ENCODE measurements at places on chromosomes 3 and 15. TPM values are rescaled to one million over a fixed set of nuclear protein-coding genes. Genes with fewer than 3 reads are reported as not detected.
A peak's percentile ranks its signal among the peaks of the same experiment; 100 is the strongest.

DNA sequence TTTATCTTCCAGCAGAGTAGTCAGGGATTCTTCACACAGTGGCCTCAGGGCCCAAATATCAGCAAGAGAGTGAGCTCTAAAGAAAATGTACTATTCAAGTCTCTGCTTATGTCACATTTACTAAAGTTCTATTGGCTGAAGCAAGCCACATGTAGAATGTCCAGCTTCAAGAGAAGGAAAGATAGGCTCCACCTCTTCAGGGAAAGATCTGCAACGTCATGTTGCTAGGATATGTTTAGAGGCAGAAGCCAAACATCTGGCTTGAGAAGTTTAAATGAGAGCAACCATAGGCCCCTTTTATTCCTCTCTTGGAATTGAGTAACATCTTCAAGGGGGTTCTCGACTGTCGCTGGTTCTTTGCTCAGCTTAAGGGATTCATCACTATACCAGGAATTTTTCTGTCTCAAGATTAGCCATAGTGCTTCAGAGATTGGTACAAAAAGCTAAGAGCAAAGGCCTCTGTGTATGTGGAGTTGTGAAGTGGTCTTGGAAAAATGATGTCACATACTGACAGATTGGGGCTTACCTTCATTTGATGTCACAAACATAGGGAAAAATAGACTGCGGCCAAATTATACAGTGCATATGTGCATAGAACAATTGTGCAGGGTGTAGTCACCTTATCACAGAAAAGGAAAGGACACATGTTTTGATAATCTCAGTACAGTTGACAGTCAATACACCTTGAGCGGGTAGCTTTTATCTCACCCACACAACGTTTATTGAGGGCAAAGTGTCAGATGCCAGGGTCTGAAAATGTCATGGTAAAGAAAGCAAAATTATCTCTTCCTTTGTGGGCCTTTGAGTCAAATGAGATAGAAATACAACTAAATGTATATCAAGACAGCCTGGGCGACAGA is 11.3 kb upstream of the THRB start:
- DNase-seq, result no peak

GRCh38 chr3:126948980-126949535 is 33.9 kb upstream of the PLXNA1 start:
- DNase-seq, result no peak

The RETNLB gene
- total RNA-seq, result 42.1 TPM

The SCN11A gene
- total RNA-seq, result 1.7 TPM

GRCh38 chr15:52288051-52288942 is 7.3 kb downstream of the MYO5C start:
- DNase-seq, result no peak

- no peak for DNase-seq
These were observed 79.1 kb upstream of the ABI3BP start for GRCh38 chr3:101072300-101072699.

DNA sequence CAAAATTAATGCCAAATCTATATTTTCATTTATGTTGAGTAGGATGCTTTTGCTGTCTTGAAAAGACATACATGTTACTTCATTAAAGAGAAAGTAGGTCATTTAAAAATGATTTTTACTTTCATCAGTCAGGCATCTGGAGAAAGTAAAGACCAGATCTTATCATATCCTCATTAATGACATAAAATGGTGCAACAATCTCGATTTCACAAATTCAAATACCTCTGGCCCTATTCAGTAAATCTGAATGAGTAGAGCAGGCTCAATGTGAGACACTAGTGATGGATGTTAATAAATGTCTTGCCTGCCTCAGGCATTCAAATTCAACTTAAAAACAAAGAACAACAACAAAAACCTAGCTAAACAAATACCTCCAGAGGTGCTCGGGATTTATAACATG is 714.1 kb downstream of the NAALADL2 start:
- no peak for DNase-seq

The MESP1 gene
- 0.95 TPM for total RNA-seq

GRCh38 chr3:10775828-10776227 is 40.2 kb upstream of the SLC6A11 start:
- DNase-seq, result no peak

DNA sequence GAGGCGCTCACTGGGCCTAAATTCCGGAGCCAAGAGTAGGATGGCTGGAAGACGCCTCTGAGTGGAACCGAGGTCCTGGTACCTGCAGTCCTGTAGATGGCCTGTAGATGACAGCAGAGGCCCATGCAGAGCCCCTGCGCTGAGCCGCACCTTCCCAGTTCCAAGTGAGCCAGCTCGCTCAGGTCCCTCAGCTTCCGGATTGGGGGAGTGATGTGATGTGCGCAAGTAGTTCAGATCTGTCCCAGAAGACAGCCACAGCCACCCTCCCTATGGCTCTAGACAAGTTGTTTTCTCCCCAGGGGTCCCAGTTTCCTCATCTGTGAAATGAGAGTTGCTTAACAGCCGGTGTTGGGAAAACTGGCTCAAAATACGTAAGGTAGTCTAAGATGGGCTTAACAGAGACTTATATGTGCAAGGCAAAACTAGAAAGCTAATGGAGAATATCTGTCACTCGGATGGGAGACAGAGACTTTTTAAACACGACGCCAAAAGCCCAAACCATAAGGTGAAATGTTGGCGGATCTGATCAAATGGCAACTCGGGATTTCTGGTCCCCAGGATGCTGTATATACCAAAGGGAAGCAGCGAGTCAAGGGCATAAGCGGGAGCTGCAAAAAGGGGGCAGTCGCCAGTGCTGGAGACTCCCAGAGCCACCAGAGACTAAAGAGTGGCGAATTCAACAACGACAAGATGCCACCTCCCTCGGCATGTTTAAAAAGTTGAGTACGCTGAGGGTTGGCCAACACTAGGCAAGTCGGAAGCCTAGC is 765 bp upstream of the MAPKAPK3 start:
- peak; percentile 85 for DNase-seq

The ALPK3 gene
- total RNA-seq, result 0.18 TPM

DNA sequence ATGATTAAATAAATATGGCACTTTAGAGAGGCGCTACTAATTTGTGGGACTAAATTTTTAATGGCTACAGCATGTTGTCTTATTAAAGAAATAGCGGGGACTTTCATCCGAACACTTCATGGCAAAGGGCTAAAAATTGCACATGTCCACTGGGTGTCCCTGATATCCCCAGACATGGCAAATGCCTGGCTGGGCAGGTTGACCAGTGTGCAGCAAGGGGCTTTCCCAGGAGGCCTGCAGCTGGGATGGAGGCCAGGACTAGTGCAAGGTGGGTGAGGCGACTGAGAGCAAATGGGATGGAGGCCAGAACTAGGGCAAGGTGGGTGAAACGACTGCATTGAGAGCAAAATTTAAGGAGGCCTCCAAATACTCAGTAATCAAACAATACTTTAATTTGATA is 167.4 kb upstream of the SMAD3 start:
- no peak for DNase-seq

The CELF6 gene
- 1.8 TPM for total RNA-seq

DNA sequence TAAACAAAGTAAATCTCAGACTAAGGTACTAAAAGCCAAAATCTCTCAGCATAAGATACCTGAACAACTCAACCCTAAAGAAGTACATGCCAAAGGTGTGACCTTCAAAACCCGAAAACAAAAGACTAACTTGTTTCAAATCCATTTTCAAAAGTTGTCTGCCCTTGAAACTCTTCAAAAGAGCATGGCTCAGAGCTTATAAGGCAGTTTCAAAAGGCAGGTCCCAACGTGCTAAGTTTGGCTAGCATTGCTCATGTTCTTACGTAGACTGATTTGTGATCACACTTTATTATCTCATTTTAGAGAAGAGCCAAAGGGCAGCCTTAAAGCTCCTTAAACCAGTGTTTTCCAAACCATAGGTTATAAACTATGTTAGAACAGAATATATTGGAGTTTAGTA is 112.2 kb downstream of the FEZF2 start:
- DNase-seq, result no peak

The CCR2 gene
- not detected for total RNA-seq

DNA sequence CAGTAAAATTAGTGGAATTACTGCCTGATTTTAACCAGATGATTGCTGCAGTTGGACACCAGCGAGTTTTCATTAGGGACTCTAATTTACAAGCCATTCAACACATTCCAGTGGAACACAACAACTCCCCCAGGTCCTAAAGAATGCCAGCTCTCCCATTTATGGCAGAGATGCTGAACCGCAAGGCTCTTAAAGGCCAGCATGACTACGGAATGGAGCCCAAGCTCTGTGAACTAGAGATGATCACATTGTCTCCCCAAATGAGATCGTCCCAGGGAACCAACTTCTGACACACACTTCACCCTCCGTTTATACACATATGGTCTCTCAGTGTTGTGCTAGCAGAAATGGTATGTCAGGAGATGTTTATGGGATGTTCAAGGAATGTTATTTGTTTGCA is 446.2 kb upstream of the NR2F2 start:
- DNase-seq, result no peak

DNA sequence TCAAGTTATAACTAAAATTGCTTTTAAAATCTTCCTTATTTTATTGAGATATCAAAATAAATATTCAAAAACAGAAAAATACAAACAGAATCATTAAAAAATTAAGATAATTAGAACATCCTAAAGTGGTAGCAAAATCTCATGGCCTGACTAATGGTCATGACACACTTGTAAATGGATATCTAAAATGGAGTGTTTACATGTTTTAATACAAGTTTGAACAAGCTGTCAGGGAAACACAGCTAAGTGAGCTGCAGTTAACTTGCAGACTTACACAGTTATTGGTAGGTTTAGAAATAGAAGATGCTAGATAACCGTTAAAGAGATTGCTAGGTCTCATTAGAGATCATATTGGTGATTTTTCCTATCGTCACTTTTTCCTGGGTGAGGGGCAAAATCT is 242.3 kb downstream of the LPP start:
- no peak for DNase-seq

GRCh38 chr15:101463270-101463669 is 26.2 kb downstream of the PCSK6 start:
- DNase-seq, result no peak

The GPR149 gene
- total RNA-seq, result not detected

- DNase-seq, result no peak
These were observed 18.5 kb upstream of the SENP5 start for GRCh38 chr3:196849180-196849741.

DNA sequence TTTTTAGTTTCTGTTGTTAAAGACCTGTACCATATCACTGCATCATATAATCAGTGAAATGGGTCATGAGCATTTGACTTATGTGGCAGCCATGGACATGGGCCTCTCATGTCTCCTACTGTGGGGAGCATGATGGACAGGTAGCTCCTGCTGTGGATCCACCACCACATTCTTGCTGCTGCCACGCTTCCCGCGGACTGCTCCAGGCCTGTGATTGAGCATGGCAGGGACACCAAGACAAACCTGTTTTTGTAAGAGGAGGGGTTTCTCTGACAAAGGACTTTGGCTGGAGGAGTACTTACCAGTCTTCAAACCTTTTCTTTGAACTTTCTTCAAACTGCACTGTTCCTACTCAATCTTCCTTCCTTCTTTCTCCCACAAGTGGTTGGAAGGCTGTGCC is 17.9 kb upstream of the P2RY14 start:
- no peak for DNase-seq

The CAND2 gene
- 1.4 TPM for total RNA-seq

The OR5K2 gene
- not detected for total RNA-seq

The NRROS gene
- total RNA-seq, result 10.7 TPM

GRCh38 chr3:115819785-115820384 is 196.6 kb downstream of the GAP43 start:
- no peak for DNase-seq

- no peak for DNase-seq
These were observed 68.7 kb downstream of the BHLHE40 start for GRCh38 chr3:5047764-5048419.

GRCh38 chr3:184334470-184335158 is 2.8 kb upstream of the FAM131A start:
- DNase-seq, result no peak

The VPS13C gene
- 69.7 TPM for total RNA-seq

GRCh38 chr3:7290077-7290825 is 429.3 kb downstream of the GRM7 start:
- DNase-seq, result no peak

DNA sequence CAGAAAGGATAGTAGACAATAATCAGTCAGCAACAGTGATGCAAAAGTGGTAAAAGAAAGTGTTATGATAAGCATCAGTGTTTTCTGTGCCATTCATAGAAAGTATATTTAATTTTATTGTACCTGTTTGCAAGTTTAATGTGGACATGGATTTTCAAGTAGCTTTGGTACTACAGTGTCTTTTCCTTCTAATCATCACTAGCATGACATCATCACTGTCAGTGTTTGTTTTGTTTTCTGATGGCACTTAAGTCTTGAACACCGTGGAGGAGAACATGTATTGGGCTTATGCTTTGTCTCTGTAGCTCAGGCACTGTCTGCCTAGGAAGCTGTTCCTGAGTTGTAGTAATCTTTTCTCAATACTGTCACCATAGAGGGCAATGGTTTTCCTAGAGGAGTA is 41.9 kb downstream of the SETD5 start:
- no peak for DNase-seq
